ENCODE measurements at places on chromosomes 7 and 10.

DNA sequence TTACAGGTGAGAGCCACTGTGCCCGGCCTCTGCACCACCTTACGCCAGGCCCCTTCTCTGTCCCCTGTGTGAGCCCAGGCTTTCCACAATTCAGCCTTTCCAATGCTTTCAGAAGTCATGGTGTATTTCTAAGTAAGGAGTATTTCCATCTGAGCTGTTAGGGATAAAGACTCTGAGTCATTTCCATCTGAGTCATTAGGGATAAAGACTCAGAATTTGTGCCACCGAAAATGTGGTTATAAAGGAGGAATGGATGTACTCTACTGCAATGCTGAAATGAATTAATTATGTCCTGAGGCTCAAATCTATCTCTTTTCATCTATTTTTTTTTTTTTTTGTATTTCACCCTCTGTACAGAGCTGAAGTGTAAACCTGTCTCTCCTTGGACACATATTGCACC lies 84.0 kb downstream of the GATA3 start:
- no peak for DNase-seq

GRCh38 chr10:17609523-17610079 lies 7.6 kb downstream of the HACD1 start:
- no peak for DNase-seq

GRCh38 chr10:127840884-127841283 lies 51.9 kb downstream of the CLRN3 start:
- DNase-seq, result no peak

GRCh38 chr7:118104812-118105441 lies 79.0 kb upstream of the LSM8 start:
- no peak for DNase-seq

DNA sequence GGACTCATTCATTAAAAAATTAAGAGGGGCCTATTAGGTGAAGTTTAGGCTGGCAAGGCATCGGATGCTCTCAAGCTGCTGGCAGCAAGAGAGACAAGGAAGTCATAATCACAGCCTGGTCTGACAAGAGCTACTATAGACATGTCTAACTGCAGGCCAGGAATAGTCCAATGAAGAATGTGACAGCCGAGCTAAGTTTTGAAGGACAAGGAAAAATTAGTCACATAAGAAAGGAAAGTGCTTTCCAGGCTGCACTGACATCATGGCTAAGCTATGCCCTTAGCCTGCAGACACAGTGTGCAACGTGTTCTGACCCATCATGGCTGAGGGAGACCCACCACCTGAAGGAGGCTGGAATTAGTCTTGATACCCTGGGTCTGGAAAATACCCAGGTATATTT lies 281.1 kb downstream of the PLXNA4 start:
- no peak for DNase-seq

GRCh38 chr10:104516986-104517385 lies 124.1 kb upstream of the SORCS3 start:
- DNase-seq, result no peak

DNA sequence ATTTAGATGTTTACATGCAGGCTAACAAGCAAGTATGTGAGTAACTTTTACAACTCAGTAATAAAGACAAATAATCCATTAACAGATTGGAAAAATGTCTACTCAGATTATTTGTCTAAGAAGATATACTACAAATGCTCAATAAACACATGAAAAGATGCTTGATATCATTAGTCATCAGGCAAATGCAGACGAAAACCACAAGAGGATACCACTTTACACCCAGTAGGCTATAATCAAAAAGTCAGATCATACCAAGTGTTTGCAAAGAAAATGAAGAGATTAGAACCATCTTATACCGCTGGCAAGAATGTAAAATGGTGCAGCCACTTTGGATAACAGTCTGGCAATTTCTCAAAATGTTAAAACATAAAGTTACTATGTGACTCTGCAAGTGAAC lies 84.1 kb downstream of the MALSU1 start:
- no peak for DNase-seq

DNA sequence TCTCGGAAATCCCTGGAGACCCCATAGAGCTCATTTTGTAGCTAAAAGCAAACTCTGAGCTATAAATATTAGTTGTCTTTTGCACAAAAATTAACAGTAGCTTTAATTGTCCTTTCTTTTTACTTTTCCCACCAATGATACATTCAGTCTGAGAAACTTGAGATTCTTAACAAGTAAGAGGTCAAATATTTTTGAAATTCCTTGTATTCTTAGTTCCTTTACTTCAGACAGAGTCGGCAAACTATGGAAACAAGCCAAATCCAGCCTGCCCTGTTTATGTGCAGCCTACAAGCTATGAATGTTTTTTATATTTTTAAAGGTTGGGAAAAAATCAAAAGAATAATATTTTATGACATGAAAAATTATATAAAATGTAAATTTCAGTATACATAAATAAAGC lies 146.6 kb downstream of the CTNNA3 start:
- DNase-seq, result no peak

- no peak for DNase-seq
Observed at GRCh38 chr7:70778585-70778984, 353.4 kb upstream of the GALNT17 start.

DNA sequence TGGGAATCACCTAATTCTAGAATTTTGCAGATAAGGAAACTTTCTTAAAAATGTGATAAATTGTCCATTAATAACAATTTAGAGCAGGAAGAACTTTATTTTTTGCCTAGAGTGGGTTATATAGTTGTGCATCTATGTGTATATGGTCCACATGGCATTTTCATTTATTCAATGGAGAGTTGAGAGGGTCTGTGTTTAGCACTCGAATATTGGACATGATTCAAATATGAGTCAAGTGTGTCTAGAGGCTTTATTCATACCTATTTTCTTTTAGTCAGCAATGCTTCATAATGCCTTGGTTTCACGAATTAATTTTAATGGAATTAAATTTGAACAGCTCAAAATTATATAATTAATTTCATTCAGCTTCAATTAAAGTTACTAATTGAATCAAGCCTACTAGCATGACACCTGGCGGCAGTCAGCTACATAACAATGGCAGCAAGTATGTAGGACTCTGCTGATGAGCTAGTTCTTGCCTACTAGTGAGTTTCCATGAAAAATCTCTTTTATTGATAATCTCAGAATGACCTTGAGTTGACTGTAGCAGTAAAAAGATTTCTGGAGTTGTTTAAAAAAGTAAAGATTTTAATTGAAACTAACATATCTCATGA lies 17.7 kb downstream of the MDFIC start:
- DNase-seq, result no peak

DNA sequence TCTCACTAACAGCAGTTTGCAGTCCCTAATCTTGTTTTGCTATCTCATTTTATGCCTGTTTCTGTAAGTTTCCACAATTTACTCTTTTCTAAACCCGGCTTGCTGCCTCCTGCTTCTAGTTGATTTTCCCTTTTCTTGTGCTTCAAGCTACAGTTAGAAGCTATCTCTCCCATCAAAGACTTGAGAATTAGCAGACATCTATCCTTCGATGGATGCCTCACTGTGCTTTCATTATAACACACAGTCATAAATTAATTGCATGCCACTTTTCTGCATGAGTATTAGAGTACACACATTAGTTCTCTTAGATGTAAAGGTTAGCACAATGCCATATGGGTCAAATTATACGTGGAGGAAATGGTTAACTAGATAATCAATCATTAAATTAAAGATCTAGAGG lies 48.7 kb downstream of the SEMA3A start:
- no peak for DNase-seq

GRCh38 chr10:88121361-88121760 lies 257.9 kb downstream of the PTEN start:
- no peak for DNase-seq

DNA sequence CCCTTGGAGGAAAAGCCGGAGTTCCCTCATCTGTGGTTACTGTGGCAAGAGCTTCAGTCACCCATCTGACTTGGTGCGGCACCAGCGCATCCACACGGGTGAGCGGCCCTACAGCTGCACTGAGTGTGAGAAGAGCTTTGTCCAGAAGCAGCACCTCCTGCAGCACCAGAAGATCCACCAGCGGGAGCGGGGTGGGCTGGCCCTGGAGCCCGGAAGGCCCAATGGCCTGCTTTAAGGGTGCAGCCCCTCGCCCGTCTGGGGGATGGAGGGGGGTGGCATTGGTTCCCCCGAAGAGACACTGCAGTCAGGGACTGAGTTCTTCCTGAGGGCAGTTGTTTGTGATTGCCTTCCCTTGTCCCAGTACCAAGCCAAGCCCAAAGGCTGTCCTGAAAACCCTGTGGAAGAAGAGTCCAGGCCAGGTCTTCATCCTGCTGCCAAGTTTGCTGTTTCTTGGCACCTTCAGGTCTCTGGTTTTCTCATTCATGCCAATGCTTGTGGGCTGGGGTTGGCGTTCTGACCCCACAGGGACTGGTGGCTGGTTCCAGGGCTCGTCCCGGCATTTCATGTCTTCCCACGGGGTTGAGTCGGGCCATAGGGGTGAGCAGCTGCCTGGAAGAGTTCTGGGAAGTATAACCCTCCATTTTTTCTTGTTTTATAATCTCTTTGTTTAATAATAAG lies 7.7 kb upstream of the ZNF783 start:
- no peak for DNase-seq

DNA sequence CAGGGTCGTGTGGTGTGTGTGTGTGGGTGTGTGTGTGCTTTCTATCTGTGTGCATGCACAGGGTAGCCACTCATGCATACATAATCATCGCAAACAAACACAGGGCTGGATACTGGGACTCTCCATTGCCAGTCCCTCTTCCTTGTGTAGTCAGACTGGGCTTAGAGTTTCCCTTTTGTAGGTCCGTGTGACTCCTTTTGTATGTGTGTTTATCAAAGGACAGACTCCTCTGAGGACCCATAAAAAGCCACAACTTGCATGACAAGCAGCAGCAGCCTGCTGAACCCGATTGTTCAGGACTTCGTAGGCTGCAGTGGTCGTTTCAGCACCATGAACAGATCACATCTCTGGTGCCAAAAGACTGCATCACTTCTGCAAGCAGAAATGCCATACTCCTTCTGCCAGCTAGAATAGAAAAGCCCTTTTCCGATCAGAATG lies 895 bp downstream of the VSTM2A start:
- DNase-seq, result no peak

GRCh38 chr7:129771201-129771927 lies 159.8 kb downstream of the NRF1 start:
- DNase-seq, result no peak

GRCh38 chr7:105578496-105578895 lies 2.8 kb downstream of the EFCAB10 start:
- no peak for DNase-seq

GRCh38 chr10:35559416-35559815 lies 45.7 kb upstream of the GJD4 start:
- no peak for DNase-seq

GRCh38 chr7:150665896-150666295 lies 19.6 kb upstream of the GIMAP2 start:
- no peak for DNase-seq

GRCh38 chr7:32335107-32335506 lies 155.1 kb downstream of the LSM5 start:
- DNase-seq, result no peak

DNA sequence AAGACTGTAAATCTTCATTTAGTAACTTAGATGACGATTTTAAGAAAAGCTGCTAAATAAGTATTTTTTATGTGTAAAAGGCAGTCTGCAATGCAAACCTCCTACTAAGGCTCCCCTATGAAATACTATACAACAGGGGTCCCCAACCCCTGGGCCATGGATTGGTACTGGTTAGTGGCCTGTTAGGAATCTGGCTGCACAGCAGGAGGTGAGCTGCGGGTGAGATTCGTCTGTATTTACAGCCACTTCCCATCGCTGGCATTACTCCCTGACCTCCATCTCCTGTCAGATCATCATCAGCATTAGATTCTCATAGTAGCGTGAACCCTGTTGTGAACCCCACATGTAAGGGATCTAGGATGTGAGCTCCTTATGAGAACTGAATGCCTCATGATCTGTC lies 580.4 kb downstream of the MAGI2 start:
- DNase-seq, result no peak

DNA sequence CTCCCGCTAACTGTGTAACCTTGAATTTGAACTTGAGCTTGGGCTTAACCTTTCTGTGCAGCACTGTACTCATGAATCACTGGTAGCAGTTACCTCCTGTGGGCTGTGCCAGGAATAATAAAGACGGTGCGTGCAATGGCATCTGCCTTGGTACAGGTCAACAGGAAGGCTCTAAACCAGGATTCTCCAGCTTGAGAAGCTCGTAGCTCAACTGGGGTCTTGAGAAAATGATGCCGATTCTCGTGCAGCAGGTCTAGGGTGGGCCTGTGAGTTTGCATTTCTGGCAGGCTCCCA lies 112.5 kb upstream of the ANLN start:
- no peak for DNase-seq

GRCh38 chr10:98901441-98902110 lies 334.1 kb downstream of the HPSE2 start:
- no peak for DNase-seq

DNA sequence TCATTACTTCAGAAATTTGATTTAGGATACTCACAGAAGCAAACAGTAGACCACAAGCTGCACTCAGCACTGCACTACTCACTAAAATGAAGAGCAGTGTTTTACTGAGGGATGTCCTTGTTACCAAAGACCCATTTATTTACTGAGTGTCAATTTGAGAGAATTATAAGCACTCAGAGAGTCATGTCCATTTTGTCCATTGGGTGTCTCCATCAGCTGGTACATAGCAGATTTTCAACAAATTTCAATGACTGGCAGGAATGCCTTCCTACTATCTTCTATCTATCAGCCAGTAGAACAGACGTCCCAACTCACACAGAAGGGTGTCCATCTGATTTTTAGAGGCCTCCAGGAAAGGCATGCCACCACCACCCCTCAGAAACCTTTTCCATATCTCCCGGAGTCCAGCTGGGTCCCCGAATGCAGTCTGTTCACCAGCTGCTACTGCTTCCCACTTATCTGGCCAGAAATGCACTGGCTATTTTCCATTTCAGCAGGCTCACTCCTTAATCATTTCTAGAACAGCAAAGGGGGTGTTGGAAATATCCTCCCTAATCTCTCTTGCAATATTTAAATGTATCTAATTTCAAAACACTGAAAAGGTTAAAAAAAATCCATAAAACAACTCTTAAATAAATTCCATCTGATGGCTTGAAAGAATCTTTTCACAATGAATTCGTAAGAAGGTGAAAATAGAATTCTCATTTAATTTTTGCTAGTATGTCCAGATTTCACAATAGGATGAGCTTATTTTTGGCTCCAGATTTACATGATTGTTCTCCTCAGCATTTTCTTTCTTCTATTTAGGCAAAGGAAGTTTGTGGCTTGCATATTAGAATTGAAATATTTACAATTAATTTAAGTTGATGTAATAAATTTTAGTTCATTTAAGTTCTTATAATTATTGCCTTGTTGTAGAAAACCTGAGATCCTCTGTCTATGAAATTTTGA lies 1164.0 kb upstream of the CELF2 start:
- no peak for DNase-seq

GRCh38 chr10:95655571-95656290 lies 780 bp downstream of the ALDH18A1 start:
- peak; percentile 12 for DNase-seq
